ENCODE measurements at places on chromosomes 16 and 17. TPM values are rescaled to one million over a fixed set of nuclear protein-coding genes. Genes with fewer than 3 reads are reported as not detected.
A peak's percentile ranks its signal among the peaks of the same experiment; 100 is the strongest.

Gene LRRC37B
- total RNA-seq: 41.1 TPM

Gene MT1H
- total RNA-seq: not detected

- no peak overlapping the region for H3K27ac ChIP-seq
- peaks cover 65% of the 10 kb centered on the region for H3K36me3 ChIP-seq
- H3K27me3 ChIP-seq: no peaks in the 10 kb centered on the region
- H3K4me3 ChIP-seq: no peak overlapping the region
- no peak for DNase-seq
- peaks cover 63% of the 10 kb centered on the region for H3K4me1 ChIP-seq
Observed at GRCh38 chr17:28573040-28573380, 1.7 kb upstream of the PIGS start.

GRCh38 chr17:57356719-57357391 is 100.5 kb downstream of the MSI2 start:
- no peaks in the 10 kb centered on the region for H3K27me3 ChIP-seq
- no peak overlapping the region for H3K4me3 ChIP-seq
- DNase-seq: no peak
- H3K36me3 ChIP-seq: peaks cover 15% of the 10 kb centered on the region
- H3K27ac ChIP-seq: no peak overlapping the region
- peaks cover 48% of the 10 kb centered on the region for H3K4me1 ChIP-seq

DNA sequence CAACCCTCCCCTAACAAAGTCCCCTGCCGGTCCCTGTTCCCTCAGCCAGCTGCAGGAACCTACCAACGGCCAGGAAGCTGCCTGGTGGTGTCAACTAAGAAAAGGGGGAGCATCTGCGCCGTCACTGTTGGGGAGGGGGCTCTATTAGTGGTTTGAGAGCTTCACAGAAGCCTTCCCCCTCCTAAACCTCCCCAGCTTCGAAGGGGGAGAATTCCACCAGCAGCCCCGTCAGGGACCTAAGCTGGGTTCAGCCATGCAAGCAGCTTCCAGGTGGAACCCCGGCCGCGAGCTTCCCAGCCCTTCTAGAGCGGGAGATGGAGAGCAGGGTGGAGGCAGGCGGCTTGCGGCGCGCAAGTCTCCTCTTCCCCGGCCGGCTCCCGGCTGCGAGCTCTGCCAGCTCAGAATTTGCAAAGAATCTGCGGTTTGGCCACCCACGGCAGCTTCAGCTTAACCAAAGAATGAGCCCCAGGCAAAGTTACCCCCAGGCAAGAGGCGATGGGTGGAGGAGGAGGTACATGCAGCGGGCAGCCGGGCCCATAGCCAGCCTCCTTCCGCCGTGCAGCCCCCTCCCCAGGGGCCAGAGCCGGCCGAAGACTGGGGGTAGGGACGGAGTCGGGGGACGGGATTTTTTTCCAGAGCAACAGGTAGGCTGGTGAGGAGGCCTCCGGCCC is 33.7 kb downstream of the DDX19A start:
- peaks cover 23% of the 10 kb centered on the region for H3K36me3 ChIP-seq
- peak overlapping the region; percentile 96 for H3K27ac ChIP-seq
- no peaks in the 10 kb centered on the region for H3K27me3 ChIP-seq
- H3K4me1 ChIP-seq: peaks cover 21% of the 10 kb centered on the region

Measured in activated CD4-positive, alpha-beta memory T cell treated with anti-CD3 and anti-CD28 coated beads, Interleukin-2, amount 10 ng/mL, durations not matched to agents 7 days and 5 days (primary cell).